CD4-positive, alpha-beta T cell treated with Interleukin-2 at 100 ng/mL for 4 hours (primary cell): ENCODE measurements at places on chromosomes 16 and 17.

DNA sequence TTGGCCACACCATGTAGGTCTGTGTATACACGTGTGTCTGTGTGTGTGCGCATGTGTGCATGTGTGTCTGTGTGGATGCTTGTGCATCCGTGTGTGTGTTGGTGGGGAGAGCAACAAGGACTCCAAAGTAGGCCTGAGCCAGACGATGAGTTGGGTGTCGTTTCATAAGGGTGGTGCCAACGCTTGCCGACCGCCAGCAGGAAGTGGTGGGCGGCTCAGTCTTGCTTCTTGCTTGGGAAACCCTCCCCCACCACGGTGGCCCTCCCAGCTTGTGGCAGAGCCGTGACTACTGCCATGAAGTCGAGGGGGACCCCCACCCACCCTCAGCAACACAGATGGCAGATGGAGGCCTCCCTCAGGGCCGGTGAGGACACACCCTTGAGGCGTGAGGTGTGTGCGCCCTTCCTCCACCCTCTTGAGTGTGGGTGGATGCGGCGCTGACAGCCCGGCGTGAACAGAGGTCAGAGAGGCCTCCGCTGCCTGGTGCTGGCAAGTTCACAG lies 17.5 kb downstream of the SBK1 start:
- peak; percentile 92 for DNase-seq

GRCh38 chr17:49951362-49952082 lies 17.5 kb upstream of the DLX4 start:
- no peak for DNase-seq

DNA sequence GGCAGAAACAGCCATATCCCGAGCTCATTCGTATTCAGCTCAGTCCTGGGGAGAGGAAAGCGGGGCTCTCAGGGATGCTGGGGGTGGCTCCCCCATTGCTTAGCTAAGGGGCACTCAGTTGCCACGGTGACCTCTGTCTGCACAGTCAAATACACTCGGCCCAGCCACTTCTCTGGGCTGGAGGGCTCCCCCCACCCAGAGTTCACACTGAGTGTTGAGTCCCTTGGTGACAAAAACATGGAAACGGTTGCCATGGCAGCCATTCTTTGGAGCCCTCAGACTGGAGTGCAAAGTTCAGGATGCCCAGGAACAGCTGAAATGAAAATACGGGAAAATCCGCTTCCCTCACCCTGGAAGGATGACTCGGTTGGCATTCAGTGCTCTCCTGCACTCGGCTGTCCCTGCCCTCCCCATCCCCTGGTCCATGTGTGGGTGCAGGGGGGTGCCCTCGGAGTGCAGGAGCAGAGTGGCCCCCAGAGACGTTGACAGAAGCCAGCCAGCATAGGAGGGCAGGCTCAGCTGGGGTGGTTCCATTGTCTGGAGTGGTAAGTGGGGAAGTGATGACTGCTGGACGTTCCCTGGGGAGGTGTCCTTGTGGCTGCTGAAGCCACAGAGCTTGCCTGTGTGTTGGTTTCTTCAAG lies 216.5 kb downstream of the NTN1 start:
- DNase-seq, result no peak

GRCh38 chr17:56424543-56425044 lies 168.9 kb upstream of the NOG start:
- no peak for DNase-seq

- no peak for DNase-seq
Observed at GRCh38 chr17:78349891-78350642, 9.8 kb downstream of the SOCS3 start.

GRCh38 chr16:64478252-64478906 lies 643.5 kb downstream of the CDH11 start:
- DNase-seq, result no peak

- DNase-seq, result no peak
Observed at GRCh38 chr17:80774643-80775281, 216.9 kb upstream of the CHMP6 start.

GRCh38 chr17:33753452-33753851 lies 460.4 kb upstream of the ASIC2 start:
- no peak for DNase-seq

DNA sequence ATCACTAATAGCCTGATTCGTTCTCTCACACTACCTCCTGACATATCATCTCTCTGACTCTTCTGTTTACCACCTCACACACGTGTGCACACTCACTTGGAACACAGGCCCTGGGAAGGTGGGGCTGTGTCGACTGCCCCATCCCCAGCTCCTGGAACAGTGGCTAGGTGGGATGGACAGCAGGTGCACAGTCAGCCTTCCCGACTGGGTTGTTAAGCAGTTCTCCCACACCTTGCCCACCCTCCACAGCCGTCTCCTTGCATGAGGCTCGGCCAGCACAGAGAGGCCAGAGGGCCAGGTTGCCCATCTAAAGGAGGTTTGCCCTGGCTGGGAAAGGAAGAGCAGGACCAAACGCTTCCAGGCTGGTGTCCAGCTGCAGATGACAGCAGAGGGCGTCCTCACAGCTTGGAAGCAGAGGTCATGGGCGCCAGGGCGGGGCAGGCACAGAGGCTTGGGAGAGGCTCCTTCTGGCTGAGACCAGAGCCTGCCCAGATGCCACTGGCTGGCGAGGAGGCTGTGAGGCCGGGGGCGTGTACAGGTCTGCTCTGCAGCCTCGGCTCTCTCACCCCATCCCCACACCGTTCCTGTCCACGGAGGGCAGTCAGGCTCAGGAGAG lies 92.8 kb downstream of the AMFR start:
- DNase-seq, result no peak

DNA sequence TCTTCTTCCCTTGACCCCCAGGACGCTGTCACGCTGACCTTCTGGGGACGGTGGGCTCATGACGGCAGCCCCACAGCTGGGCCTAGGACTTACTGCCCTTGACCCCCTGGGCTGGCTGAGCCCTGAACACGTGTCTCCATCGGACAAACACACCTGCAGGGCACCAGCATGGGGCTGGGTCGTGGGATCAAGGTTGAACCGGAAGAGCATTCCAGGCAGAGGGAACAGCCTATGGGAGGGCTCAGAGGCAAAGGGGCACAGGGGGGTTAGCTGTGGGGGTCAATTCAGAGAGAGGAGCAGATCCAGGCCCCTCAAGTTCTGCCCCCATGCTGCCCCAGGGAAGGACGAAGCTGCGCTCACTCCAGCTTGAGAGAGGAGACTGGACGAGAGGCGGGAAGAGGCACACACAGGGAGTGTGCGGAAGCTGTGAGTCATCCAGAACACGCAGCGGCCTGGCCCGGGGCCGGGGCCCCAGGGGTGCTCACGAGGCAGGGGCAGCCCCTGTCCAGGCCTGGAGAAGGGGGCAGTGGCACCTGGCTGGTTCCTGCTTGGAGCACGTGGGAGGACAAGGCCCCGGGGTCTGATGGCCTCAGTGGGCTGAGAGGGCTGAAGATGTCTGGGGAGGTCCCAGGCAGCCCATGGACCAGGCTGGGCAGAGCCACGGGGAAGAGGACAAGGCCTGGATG lies 9.9 kb downstream of the SSTR5 start:
- DNase-seq, result no peak

DNA sequence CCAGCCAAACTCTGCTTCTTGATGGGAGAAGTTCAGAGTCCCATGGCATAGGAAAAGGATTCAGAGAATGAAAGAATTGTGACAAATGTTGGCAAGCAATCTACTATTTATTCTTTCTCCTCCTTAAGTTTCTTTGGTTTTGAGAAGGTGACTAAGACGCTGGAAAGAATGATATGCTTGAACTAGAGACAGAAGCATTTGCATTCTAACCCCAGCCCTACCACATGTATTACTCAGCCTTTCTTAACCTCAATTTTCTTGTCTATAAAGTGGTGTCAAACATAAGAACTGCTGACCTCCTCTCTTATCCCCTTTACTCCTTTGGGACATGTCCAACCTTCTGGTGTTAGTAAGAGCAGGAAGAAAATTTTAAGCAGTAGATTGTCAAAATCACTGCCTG lies 124.7 kb downstream of the HS3ST2 start:
- DNase-seq, result no peak

DNA sequence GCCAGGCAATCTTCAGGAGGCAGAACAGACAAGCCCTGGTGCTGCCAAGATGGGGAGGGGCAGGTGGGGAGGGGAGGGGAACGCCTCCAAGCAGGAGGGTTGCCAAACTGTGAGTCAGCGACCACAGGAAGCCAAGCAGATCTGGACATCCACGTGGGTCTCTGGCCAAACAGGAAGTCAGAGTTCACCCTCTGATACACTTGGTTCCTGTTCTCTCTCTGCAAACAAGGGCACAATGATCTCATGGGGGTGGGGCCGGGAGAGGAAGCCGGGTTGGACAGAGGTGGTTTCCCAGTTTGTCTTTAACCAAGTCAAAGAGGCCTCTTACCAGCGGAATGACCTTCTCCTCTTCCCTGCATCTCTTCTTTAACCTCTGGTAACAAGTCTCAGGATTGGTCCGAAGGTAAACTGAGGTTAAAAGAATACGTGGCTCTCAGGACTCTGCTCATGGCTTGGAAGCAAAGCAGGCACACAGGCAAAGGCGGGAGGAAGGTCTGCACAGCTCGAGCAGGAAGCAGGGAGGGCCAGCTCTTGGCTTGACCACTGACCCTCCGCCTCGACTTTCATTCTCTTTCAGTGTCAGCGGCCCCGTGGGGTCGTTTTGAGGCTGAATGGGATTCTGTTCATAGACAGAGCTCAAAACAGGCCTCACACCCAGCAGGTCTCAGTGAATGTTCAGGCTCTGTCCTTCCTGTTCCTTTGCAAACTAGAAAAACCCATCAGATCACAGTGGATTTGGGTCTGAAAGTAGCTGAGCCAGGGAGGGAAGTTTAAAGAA lies 32.9 kb downstream of the TK2 start:
- DNase-seq, result peak; percentile 91

- DNase-seq, result no peak
Observed at GRCh38 chr17:7854078-7854777, 638 bp upstream of the TMEM88 start.

GRCh38 chr17:8384801-8385378 lies 1.9 kb upstream of the RPL26 start:
- no peak for DNase-seq

GRCh38 chr16:2329532-2329931 lies 11.0 kb downstream of the ABCA3 start:
- DNase-seq, result no peak

- DNase-seq, result no peak
Observed at GRCh38 chr16:23196539-23196938, 14.0 kb downstream of the SCNN1G start.

GRCh38 chr16:78729687-78730086 lies 630.2 kb downstream of the WWOX start:
- no peak for DNase-seq

DNA sequence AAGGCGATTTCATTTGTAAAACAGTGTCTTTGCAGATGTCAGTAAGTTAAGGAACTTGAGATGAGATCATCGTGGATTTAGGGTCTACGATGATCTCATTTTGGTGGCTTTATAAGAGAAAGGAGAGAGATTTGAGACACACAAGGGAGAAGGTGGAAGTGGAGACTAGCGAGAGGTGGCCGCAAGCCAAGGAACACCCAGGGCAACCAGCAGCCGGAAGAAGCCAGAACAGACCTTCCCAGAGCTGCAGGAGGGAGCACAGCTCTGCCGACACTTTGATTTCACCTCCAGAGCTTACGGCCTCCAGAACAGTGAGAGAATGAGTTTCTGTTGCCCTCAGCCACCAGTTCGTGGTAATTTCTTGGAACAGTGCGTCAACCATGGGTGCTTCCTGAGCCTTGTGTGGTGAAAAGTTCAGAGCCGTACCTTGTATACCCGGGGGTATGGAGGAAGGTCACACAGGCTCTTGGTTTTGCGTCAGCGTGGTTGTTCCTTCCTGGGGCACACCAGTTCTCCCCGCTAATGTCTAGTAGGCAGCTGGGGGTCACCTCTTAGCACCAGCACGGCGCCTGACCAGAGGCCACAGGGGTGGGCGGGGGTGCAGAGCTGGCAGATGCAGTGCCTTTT lies 12.9 kb upstream of the SEC14L1 start:
- DNase-seq, result peak; percentile 84

DNA sequence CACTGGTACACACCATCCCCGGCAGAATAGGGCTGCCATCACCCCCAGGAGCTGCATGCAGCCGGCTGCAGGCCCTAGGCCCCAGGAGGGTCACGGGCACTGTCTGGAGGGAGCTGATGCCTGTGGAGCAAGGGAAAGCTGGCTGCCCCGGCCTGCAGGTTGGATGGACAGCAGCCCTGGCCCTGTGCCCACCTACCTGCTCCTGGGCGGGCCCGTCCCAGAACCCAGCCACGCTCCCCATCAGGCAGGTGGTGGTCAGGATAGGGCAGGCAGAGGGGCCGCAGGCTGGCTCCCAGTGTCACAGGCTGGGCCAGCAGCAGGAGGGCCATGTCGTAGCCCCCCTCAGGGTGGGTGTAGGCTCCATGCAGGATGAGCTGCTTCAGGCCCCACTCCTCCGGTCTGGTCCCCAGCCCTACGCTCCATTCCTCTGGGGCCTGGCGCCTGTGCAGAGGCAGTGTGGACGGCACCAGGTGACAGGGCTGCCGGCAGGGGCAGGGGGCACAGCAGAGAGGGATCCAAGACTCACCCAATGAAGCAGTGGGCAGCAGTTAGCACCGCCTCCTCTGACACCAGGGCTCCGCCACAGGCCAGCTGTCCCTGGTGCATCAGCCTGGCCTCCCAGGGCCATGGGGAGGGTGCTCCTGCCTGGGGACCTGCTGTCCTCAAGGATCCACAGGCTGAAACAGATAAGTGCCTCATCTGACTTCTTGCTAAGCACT lies 4.0 kb downstream of the PRSS53 start:
- DNase-seq, result no peak

- no peak for DNase-seq
Observed at GRCh38 chr16:66512272-66513110, 37.4 kb downstream of the TK2 start.

- DNase-seq, result no peak
Observed at GRCh38 chr17:6660805-6661463, 9.4 kb downstream of the C17orf100 start.

DNA sequence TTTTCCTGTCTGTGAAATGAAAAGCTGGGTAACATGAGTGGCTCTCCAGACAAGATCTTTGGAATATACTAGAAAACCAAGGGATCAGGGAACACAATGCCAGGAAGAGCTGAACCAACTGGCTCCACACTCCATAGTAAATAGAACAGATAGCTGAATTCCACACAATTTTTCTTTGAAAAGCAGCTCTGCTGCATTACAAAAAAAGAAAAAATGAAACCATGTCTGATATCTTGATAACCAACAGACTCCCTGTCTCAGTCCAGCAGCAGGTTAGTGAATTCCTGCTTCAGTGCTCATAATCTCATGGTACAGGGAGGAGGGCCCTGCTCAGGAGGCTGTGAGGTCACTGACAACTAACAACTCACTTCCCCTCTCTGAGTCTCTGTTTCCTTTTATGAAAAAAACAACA lies 97.1 kb downstream of the CDH11 start:
- no peak for DNase-seq

- no peak for DNase-seq
Observed at GRCh38 chr17:64661726-64661975, 456 bp downstream of the SMURF2 start.

- DNase-seq, result peak; percentile 62
Observed at GRCh38 chr17:81295676-81296381, 722 bp upstream of the SLC38A10 start.

- no peak for DNase-seq
Observed at GRCh38 chr16:58385218-58385773, 7.0 kb upstream of the GINS3 start.

DNA sequence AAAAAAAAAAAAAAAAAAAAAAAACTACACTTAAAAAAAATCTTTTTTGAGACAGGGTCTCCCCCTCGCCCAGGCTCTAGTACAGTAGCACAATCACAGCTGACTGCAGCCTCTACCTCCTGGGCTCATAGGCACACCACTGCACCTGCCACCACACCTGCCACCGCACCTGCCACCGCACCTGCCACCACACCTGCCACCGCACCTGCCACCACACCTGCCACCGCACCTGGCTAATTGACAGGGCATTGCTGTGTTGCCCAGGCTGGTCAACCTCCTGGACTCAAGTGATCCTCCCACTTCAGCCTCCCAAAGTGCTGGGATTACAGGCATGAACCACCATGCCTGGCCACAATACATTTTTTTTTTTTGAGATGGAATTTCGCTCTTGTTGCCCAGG lies 17.6 kb upstream of the WDR45B start:
- DNase-seq, result no peak
